ENCODE measurements at places on chromosomes 1 and 21. TPM values are rescaled to one million over a fixed set of nuclear protein-coding genes. Genes with fewer than 3 reads are reported as not detected.

GRCh38 chr1:15882665-15883064 is 35.2 kb downstream of the SPEN start:
- H3K4me3 ChIP-seq: no peak overlapping the region
- no peak for DNase-seq
- H3K36me3 ChIP-seq: peaks cover 5% of the 10 kb centered on the region
- peaks cover 28% of the 10 kb centered on the region for H3K4me1 ChIP-seq
- no peaks in the 10 kb centered on the region for H3K27me3 ChIP-seq

GRCh38 chr1:8875216-8875861 is 3.1 kb downstream of the ENO1 start:
- peaks cover 55% of the 10 kb centered on the region for H3K36me3 ChIP-seq
- H3K4me3 ChIP-seq: peak overlapping the region; percentile 79
- H3K27ac ChIP-seq: peak overlapping the region; percentile 100
- DNase-seq: no peak
- H3K27me3 ChIP-seq: no peaks in the 10 kb centered on the region

The HTR6 gene
- not detected for total RNA-seq

DNA sequence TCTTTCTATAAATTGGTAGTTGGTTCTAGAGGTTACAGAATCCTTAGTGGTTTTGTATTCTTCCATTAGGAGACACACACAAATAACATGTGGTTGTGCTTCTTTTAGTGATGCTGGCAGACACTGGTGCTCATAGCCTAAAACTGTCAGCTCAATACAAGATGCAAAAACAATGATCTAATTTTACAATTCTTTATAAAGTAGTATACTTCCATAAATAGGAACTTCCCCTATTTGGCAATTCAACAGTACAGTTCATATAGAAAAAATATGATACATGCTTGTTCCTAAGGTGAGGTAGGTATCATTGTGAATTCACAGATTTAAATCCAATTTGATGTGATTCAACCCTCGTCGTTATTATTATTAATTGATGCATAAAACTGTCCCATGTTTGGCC is 20.8 kb upstream of the CCDC17 start:
- no peak overlapping the region for H3K4me3 ChIP-seq
- no peak for DNase-seq
- no peaks in the 10 kb centered on the region for H3K27me3 ChIP-seq
- peaks cover 69% of the 10 kb centered on the region for H3K36me3 ChIP-seq
- H3K4me1 ChIP-seq: peaks cover 41% of the 10 kb centered on the region
- H3K27ac ChIP-seq: no peak overlapping the region

DNA sequence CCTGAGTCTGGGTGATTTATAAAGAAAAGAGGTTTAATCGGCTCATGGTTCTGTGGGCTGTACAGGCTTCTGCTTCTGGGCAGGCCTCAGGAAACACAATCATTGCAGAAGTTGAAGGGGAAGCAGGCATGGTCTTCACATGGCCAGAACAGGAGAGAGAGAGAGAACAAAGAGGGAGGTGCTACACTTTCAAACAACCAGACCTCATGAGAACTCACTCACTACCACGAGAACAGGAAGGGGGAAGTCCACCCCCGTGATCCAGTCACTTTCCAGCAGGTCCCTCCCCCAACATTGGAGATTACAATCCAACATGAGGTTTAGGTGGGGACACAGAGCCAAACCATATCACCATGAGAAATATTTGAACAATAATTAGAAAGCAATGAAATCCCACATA is 222.9 kb downstream of the FAM72C start:
- no peaks in the 10 kb centered on the region for H3K4me1 ChIP-seq
- H3K27me3 ChIP-seq: peaks cover 3% of the 10 kb centered on the region
- no peak overlapping the region for H3K4me3 ChIP-seq
- no peak for DNase-seq
- no peak overlapping the region for H3K27ac ChIP-seq
- H3K36me3 ChIP-seq: no peaks in the 10 kb centered on the region

GRCh38 chr1:243447347-243447746 is 191.5 kb downstream of the SDCCAG8 start:
- peaks cover 9% of the 10 kb centered on the region for H3K4me1 ChIP-seq
- no peak overlapping the region for H3K27ac ChIP-seq
- H3K36me3 ChIP-seq: no peaks in the 10 kb centered on the region
- DNase-seq: peak; percentile 74
- H3K4me3 ChIP-seq: no peak overlapping the region
- H3K27me3 ChIP-seq: no peaks in the 10 kb centered on the region

DNA sequence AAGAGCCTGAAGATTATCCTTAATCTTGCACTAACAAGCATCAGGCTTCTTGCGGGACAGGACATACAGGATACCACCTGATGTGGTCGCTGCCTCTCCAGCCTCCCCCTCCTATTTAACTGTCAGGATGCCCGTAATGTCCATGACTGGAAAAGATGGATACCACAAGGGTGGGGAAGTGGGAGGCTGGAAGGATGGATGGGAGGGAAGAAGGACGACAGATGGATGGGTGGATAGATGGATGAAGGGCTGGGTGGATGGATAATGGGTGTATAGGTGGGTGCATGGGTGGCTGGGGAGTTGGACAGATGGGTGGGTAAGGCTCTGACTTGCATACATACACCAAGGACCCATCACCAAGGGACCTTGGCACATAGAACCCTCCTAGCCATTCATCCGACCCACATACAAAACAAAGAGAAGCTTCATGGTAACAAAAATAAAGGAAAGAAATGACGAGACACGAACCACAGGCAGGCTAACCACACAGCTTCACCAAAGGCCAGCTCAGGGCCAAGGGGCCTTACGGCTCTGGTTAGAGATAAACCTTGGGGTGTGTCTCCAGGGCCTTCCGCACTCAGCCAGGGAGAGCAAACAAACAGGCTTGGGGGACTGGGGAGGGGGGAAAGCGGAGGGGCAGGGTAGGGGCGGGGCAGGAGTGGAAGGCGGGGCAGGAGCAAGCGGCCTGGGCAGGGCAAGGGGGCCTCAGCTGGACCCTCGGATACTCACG is 50.5 kb downstream of the HSPG2 start:
- H3K4me3 ChIP-seq: no peak overlapping the region
- H3K4me1 ChIP-seq: peaks cover 11% of the 10 kb centered on the region
- H3K36me3 ChIP-seq: peaks cover 100% of the 10 kb centered on the region
- DNase-seq: peak; percentile 53

- no peak overlapping the region for H3K4me3 ChIP-seq
- H3K4me1 ChIP-seq: no peaks in the 10 kb centered on the region
- peak; percentile 61 for DNase-seq
- no peaks in the 10 kb centered on the region for H3K36me3 ChIP-seq
Measured at GRCh38 chr1:115505148-115505571, 136.6 kb upstream of the VANGL1 start.

All from stomach (tissue), 19 donors.